ENCODE measurements at places on chromosomes 12 and 14. TPM values are rescaled to one million over a fixed set of nuclear protein-coding genes. Genes with fewer than 3 reads are reported as not detected.

- peak; percentile 51 for DNase-seq
These were observed 218.9 kb downstream of the ITPR2 start for GRCh38 chr12:26614011-26614616.

- DNase-seq, result no peak
These were observed 616.5 kb downstream of the TRHDE start for GRCh38 chr12:72888693-72889092.

GRCh38 chr14:33370426-33370825 is 431.7 kb downstream of the NPAS3 start:
- DNase-seq, result no peak

DNA sequence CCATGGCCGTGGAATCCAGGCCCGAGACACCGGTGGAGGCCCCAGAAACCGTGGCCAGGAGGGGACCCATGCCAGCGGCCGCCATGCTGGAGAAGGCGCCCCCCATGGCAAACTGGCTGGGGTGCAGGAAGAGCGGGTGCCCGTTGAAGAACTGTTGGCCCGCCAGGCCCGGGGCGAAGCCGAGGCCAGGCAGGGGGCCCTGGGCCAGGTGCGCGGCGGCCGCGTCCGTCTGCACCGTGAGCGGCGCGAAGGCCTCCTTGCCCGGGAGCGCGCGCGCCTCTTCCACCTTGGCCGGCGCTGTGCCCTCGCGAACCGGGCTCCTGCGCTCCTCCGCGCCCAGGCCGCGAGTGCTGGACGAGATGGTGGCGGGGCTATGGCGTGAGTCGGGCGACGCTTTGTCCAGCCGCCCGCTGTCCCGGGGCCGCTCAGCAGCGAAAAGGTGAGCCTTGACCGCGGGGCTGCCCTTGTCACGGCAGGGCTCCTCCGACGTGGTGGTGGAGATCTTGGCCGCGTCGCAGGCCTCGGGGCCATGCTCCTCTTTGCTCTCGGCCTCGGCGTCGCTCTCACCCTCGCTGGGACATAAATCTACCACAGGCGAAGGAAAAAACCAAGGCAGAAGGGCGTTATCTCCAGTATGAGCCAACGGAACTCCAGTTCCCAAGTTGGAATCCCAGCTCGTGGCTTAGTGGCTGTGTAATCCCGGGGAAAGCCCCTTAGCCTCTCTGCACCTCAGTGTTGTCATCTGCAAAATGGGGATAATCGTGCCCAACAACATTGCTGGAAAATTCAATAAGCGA is 9.5 kb downstream of the TBX3 start:
- no peak for DNase-seq

The MMP19 gene
- 0.12 TPM for total RNA-seq

The FITM1 gene
- total RNA-seq, result 2.6 TPM

The RNASE7 gene
- total RNA-seq, result not detected

The ESRRB gene
- not detected for total RNA-seq
